ENCODE measurements at places on chromosomes 5 and 9. TPM values are rescaled to one million over a fixed set of nuclear protein-coding genes. Genes with fewer than 3 reads are reported as not detected.
A peak's percentile ranks its signal among the peaks of the same experiment; 100 is the strongest.

The PLAC8L1 gene
- polyA plus RNA-seq = not detected

The DDX31 gene
- 13.1 TPM for polyA plus RNA-seq

The IL4 gene
- polyA plus RNA-seq = not detected

The FGF18 gene
- 2.0 TPM for polyA plus RNA-seq

The ORM2 gene
- not detected for polyA plus RNA-seq

The CARTPT gene
- not detected for polyA plus RNA-seq

The LRRC70 gene
- polyA plus RNA-seq = 0.17 TPM

GRCh38 chr5:84215521-84215920 lies 169.2 kb downstream of the EDIL3 start:
- H3K27me3 ChIP-seq = no peaks in the 10 kb centered on the region
- H3K36me3 ChIP-seq = no peaks in the 10 kb centered on the region
- no peaks in the 10 kb centered on the region for H3K4me1 ChIP-seq
- no peak overlapping the region for H3K27ac ChIP-seq
- no peak overlapping the region for H3K4me3 ChIP-seq

- no peak overlapping the region for H3K4me3 ChIP-seq
- no peak overlapping the region for H3K27ac ChIP-seq
- no peak for DNase-seq
- H3K27me3 ChIP-seq = no peaks in the 10 kb centered on the region
- no peaks in the 10 kb centered on the region for H3K4me1 ChIP-seq
These were observed 2174.1 kb upstream of the WWC1 start for GRCh38 chr5:166117072-166118066.

DNA sequence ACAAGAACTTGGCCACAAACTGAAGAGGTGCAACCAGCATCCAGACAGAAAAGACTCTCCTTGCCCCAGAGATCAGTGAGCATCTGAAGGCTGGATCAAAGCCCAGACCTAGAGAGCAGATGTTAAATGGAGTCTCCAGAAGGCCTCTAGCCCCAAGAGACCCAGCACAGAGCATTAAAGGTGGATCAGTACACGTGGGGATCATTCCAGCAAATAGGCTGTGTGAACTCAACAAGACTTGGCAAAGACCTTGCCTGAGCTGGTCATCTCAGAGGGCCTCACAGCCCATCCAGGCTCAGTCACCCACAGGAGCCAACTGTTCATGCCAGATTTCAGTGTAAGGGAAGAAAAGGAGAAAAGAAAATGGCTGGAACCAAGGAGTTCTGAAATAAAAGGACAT lies 214.0 kb downstream of the ENC1 start:
- H3K4me1 ChIP-seq = no peaks in the 10 kb centered on the region
- no peak overlapping the region for H3K27ac ChIP-seq
- H3K36me3 ChIP-seq = no peaks in the 10 kb centered on the region
- H3K4me3 ChIP-seq = no peak overlapping the region

GRCh38 chr9:132440735-132441134 lies 30.7 kb downstream of the CFAP77 start:
- DNase-seq = no peak
- no peaks in the 10 kb centered on the region for H3K36me3 ChIP-seq
- H3K27me3 ChIP-seq = peaks cover 11% of the 10 kb centered on the region
- H3K4me1 ChIP-seq = no peaks in the 10 kb centered on the region
- no peak overlapping the region for H3K4me3 ChIP-seq

DNA sequence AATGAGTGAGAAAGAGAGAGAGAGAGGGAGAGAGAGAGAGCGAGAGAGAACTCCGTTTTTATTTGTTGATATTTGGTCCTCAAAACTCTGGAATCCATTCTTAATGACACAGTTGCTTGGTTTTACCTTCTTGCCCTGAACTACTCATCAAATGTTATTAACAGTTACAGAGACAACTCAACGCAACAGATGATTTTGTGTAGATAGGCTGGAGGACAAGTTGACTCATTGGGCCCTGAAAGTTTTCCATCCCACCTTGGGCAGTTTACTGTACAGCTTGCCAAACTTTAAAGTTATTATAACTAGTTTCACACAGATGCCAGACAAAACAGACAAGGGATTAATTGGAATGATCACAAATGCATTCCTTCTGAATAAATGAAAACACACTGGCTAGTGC lies 339.9 kb downstream of the ARL15 start:
- H3K36me3 ChIP-seq = no peaks in the 10 kb centered on the region
- no peak overlapping the region for H3K4me3 ChIP-seq
- H3K4me1 ChIP-seq = no peaks in the 10 kb centered on the region
- no peak overlapping the region for H3K27ac ChIP-seq

DNA sequence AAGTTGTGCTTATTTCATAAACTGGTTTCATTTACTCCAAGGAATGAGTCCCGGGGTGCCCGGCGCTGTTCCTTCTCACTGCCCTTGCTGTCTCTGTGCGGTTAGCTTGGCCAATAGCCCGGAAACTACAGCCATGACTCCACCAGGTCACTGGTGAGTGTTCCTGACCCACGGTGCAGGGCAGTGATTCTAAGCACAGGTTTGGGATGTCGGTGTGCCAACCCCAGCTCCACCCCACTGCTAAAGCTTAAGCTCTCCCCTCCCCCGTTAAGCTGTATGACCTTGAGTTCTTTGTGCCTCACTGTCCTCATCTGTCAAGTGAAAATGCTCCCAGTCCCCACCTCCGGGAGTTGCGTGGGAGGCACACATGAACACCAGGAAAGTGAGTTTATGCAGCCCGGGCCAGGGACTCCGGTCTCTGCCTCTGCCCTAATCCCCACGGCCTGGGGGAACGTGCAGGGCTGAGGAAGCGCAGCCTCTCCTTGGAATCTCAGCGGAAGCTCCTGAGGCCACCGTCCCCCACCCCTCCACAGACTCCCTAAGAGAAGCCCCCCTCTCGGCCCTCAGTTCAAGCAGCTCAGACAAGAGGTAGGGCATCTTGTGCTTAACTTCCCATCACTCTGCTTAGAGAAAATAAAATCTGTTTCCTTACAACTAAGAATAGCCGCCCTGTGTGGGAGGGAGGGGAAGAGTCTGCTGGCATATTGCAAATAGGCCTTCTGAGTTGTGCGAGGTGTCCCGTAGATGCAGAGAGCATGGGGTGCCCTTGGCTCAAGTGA lies 92.0 kb upstream of the RAI14 start:
- H3K36me3 ChIP-seq = no peaks in the 10 kb centered on the region
- no peak overlapping the region for H3K4me3 ChIP-seq
- H3K27ac ChIP-seq = no peak overlapping the region
- peak; percentile 75 for DNase-seq
- H3K4me1 ChIP-seq = peaks cover 4% of the 10 kb centered on the region

DNA sequence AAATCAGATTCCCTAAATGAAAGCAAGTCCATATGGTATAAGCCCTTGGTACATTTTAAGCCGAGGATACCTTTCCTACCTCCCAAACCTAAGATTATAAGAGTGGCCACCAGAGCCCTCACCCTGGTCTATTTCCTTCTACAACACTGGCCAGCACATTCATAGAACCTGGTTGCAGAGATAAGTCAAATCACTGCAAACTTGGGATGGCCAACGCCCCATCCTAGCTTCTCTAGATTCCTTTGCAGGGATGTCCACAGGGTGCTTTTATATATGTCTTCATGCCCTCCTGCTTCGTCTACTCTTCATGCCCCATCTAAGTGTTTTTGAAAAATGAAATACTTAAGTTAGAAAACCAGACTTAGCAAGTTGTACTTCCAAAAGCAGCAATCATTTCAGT lies 41.8 kb downstream of the SH3RF2 start:
- H3K4me1 ChIP-seq = no peaks in the 10 kb centered on the region
- no peaks in the 10 kb centered on the region for H3K27me3 ChIP-seq
- H3K27ac ChIP-seq = no peak overlapping the region
- DNase-seq = no peak
- no peaks in the 10 kb centered on the region for H3K36me3 ChIP-seq

GRCh38 chr5:167708449-167708848 lies 583.0 kb upstream of the WWC1 start:
- H3K36me3 ChIP-seq = no peaks in the 10 kb centered on the region
- no peaks in the 10 kb centered on the region for H3K27me3 ChIP-seq
- H3K27ac ChIP-seq = no peak overlapping the region
- no peak overlapping the region for H3K4me3 ChIP-seq
- no peaks in the 10 kb centered on the region for H3K4me1 ChIP-seq

GRCh38 chr5:123297866-123298265 lies 125.3 kb downstream of the CEP120 start:
- no peaks in the 10 kb centered on the region for H3K36me3 ChIP-seq
- H3K4me1 ChIP-seq = no peaks in the 10 kb centered on the region
- DNase-seq = peak; percentile 37
- H3K27ac ChIP-seq = no peak overlapping the region
- no peak overlapping the region for H3K4me3 ChIP-seq
- no peaks in the 10 kb centered on the region for H3K27me3 ChIP-seq

DNA sequence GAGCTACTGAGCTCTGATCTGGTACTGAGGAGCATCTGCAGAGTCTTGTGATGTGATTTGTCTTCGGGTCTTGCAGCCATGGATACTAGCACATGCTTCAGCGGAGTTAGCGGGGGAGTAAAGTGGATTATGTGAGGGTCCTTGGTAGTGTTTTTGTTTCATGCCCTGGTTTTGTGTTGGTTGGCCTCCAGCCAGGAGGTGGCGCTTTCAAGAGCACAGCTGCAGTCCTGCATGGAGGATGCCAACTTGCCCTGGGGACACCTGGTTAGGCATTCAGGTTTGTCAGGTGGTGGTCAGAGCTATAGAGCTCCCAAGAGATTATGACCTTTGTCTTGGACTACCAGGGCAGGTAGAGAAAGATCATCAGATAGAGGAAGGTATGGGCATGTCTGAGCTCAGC lies 185.8 kb upstream of the CDH6 start:
- H3K27ac ChIP-seq = no peak overlapping the region
- DNase-seq = no peak
- no peaks in the 10 kb centered on the region for H3K4me1 ChIP-seq
- H3K36me3 ChIP-seq = no peaks in the 10 kb centered on the region
- no peaks in the 10 kb centered on the region for H3K27me3 ChIP-seq

- H3K36me3 ChIP-seq = no peaks in the 10 kb centered on the region
- peak; percentile 19 for DNase-seq
- H3K27me3 ChIP-seq = no peaks in the 10 kb centered on the region
- no peak overlapping the region for H3K4me3 ChIP-seq
- peaks cover 16% of the 10 kb centered on the region for H3K4me1 ChIP-seq
These were observed 103.6 kb upstream of the SSBP2 start for GRCh38 chr5:81854485-81854884.

DNA sequence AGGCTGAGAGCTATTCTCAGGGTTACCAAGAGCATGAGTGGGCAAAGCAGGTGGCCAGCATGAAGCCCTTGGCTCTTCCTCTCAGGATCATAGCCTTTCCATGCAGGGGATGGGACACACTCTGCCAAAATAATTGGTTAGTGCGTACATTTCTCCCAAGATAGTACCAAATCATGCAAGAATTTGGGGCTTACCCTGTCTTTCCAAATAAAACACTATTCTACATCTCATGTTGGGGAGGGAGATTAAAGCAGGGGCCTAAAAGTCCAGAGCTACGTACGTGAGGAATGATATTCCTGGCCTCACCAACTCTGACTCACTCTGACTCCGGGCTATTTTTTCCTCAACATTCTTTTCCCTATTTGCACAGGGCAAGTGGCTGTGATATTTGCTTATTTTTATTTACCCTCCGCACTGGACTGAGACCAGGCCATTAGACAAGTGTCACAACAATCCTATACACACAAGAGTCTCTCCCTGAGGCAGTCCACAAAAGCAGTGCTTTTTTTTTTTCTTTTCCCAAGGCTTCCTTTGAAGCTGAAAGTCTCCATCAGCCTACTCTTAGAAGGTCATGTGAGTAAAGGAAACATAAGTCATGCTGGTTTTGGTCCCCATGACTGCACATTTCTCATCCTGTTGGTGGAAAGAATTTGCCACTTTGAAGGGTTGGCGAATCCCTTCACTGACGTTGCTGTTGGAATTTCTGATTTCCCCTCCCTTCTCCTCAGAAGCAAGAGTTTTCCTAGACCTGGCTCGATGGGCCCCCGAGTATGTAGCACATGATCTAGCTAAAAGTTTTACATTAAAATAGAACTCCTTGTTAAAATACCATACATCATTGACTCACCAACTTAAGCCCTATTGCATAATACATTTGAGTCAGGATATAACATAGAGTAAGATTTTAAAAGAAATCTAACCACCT lies 40.0 kb downstream of the TMEM252 start:
- peaks cover 13% of the 10 kb centered on the region for H3K4me1 ChIP-seq
- no peaks in the 10 kb centered on the region for H3K36me3 ChIP-seq
- no peaks in the 10 kb centered on the region for H3K27me3 ChIP-seq
- peak; percentile 69 for DNase-seq
- H3K4me3 ChIP-seq = no peak overlapping the region

DNA sequence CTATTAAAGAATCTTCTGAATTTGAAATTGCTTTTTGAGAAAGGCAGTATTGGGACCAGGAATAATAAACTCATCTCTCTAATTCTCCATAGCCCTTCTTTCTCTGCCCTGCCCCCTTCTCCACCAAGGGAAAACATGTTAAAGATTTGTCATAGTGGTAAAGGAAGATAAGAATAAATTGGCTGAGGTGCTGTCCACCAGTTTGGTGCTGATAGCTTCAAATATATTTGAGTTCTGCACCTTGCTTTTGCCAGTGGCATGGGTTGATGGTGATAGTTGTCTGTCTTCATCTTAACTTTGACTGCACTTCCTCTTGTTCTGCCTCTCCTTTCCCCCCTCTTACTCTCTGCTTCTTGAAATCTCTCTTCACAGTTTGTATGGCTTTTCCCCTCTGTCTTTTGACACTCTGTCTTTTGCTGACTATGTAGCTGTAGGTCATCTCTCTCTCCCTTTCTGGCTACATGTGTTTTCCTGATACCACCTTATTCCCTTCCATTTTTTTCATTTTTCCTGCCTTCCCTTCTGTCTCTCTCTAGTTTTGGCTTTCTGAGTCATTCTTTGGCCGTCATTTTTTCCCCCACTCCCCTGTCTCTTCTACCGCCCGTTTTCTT lies 56.6 kb downstream of the NDUFS4 start:
- H3K4me3 ChIP-seq = no peak overlapping the region
- no peaks in the 10 kb centered on the region for H3K36me3 ChIP-seq
- no peaks in the 10 kb centered on the region for H3K27me3 ChIP-seq
- no peak overlapping the region for H3K27ac ChIP-seq
- H3K4me1 ChIP-seq = no peaks in the 10 kb centered on the region
- DNase-seq = peak; percentile 18

DNA sequence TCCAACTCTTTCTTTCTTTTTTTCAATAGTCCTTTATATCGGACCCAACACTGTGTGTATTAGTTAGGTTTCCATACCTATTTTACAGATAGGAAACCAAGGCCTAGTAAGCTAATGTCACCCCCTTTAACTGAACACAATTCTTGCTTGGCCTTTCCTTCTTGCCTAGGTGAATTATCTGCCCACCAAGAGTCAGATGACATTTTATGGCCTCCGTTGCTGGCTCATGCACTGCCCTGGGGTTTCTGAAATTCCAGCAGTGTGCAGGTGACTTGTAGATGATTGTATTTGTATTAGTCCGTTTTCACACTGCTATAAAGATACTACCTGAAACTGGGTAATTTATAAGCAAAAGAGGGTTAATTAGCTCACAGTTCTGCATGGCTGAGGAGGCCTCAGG lies 293.8 kb downstream of the GAS1 start:
- no peak overlapping the region for H3K4me3 ChIP-seq
- no peaks in the 10 kb centered on the region for H3K27me3 ChIP-seq
- no peaks in the 10 kb centered on the region for H3K4me1 ChIP-seq
